ENCODE measurements at places on chromosomes 6 and 20. TPM values are rescaled to one million over a fixed set of nuclear protein-coding genes. Genes with fewer than 3 reads are reported as not detected.

DNA sequence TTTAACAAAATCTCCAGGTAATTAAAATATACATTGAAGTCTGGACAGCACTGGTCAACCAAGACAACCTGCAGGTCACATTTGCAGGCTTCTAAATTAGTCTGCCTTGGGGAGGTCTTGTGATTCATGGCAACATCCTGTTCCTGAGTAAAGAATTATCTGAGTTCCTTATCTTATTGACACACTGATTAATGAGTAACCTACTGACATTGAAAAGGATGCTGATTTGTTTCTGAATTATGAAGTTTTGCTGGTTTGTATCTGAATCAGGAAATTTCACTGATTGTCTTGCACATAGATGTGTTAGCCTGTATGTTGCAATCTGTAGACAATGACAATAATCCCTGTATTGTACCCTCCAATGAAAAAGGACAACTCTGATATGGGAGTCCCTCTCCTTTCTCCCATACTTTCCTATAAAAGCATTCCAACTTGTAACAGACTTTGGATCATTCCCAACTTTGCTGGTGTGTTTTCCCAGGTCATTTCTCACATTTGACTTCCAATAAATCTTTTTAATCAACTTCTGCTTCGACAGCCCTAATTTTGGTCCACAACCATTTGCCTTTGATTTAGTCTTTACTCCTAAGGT is 80.0 kb downstream of the LAMP5 start:
- no peak for DNase-seq

TREM2 gene
- total RNA-seq = not detected

XKR7 gene
- 2.7 TPM for total RNA-seq

INSM1 gene
- total RNA-seq = 46.1 TPM

PRRT1 gene
- 3.3 TPM for total RNA-seq
